Hematopoietic multipotent progenitor cell treated with erythropoietin and hydrocortisone succinate and interleukin-3 and kit ligand, for 6 days (in vitro differentiated cells): ENCODE measurements at places on chromosomes 3 and 15.

GRCh38 chr3:32166654-32167053, 60.2 kb downstream of the GPD1L start:
- no peak for DNase-seq

- no peak for DNase-seq
Measured at GRCh38 chr3:100370756-100371155, 30.1 kb downstream of the TOMM70 start.

DNA sequence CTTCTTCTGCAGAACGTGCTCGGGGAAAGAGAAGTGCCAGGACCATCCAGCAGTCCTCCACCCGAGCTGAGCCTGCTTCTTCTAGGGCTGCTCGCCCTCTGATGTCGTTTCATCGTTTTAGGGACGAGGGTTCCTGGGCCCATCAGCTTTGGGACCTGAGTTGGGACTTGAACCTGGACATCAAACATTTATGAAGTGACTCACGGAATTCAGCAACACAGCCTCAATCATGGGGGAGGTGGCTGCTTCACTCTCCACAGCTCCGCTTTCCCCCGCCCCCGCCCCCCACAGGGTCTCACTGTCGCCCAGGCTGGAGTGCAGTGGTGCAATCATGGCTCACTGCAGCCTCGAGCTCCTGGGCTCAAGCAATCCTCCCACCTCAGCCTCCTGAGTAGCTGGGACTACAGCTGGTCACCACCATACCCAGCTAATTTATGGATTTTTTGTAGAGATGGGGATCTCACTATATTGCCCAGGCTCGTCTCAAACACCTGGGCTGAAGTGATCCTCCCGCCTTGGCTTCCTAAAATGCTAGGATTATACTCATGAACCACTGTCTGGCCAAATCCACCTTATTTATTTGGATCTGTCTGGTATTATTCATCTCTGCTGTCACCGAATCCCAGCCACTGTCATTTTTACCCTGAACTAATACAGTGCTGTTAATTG, 725 bp upstream of the SCAMP2 start:
- DNase-seq, result peak; percentile 60

DNA sequence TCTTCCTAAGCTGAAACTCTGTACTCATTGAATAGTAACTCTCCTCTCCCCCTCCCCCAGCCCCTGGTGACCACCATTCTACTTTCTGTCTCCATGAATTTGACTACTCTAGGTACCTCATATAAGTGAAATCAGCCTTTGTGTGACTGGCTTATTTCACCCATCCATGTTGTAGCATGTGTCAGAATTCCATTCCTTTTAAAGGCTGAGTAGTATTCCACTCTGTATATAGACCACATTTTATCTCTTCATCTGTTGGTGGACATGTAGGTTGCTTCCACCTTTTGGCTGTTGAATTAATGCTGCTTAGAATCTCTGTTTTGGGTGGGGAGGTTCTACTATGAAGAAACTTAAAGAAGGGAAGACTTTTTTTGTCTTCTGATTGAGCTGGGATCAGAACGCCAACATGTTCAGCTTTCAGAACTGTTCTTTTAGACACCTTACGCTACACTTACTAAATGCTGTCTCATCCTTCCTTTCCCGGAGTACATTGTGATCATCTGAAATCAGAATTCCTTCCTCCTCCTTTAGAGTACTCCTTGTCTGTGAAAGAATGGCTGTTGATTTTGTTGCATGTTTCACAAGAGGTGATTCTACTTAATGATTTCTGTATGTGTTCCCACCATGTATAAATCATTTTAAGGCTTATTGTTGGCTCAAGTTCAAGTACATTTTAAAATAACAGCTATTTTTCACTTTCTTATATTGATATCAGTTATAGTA, 50.3 kb downstream of the MRPS25 start:
- no peak for DNase-seq

DNA sequence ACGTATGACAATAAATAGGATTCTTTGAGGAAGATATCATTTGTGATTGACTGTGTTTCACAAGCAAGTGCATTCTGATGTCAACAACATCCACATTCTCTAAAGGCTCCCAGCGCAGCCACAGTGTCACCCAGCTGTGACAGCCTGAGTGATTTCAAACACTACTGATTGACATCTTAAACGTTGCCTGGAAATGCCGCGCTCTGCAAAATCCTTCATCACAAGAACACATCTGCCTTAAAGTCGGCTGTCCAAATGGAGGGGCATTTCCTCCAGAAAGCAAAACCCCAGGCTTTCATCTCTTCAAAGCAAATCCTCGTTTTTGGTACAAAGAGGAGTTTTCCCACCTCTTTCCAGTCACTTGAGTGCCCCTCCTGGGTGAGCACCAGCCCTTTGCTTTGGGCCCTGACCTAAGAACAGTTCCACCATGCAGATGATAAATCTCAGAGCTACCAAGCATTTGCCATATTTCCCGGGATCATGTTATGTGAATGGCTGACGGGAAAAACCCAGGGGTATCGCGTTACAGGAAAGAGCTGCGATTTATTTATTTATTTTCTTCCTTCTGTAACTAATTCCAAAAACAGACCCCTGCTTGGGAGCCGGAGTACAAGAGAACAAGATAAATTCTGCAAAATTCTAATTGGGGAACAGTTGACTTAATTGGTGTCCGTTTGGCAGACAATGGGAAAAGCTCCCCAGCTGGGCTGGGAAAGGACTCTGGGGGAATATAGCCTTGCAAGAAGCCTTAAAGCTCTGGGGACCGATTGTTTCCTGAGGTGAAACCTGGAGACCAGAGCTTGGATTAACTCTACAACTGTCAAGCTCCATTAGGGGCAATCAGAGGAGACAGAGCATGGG, 703.8 kb upstream of the NR2F2 start:
- DNase-seq, result no peak

- DNase-seq, result peak; percentile 63
Measured at GRCh38 chr3:39323494-39323893, 6.0 kb upstream of the CCR8 start.
